ENCODE measurements at places on chromosomes 3 and 15.

- no peak for DNase-seq
Observed at GRCh38 chr3:175233957-175234940, 375.1 kb downstream of the NAALADL2 start.

- DNase-seq: peak; percentile 45
Observed at GRCh38 chr3:196440696-196441095, 8.5 kb upstream of the UBXN7 start.

DNA sequence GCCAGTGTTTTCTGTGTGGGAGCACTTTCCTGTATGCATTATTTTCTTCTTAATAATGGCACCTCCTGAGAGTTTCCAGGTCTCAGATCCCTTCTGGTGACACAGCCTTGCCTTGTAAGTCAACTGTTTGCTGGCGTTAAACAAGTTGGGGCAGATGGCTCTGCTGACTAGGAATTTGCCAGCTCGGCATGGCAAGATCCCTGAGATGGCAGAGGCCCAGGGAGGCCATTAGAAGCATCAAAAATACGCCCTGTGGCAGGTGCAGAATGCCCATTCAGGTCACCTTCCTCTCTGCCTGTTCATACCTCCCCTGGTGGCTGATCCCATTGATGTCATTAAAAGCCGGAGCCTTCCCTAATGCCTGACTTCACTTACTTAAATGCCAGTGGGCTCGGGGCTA lies 320.9 kb upstream of the CTDSPL start:
- no peak for DNase-seq

- peak; percentile 73 for DNase-seq
Observed at GRCh38 chr3:117540597-117540996, 831.0 kb downstream of the TUSC7 start.

- DNase-seq: peak; percentile 34
Observed at GRCh38 chr3:32414522-32415202, 23.0 kb downstream of the CMTM7 start.

DNA sequence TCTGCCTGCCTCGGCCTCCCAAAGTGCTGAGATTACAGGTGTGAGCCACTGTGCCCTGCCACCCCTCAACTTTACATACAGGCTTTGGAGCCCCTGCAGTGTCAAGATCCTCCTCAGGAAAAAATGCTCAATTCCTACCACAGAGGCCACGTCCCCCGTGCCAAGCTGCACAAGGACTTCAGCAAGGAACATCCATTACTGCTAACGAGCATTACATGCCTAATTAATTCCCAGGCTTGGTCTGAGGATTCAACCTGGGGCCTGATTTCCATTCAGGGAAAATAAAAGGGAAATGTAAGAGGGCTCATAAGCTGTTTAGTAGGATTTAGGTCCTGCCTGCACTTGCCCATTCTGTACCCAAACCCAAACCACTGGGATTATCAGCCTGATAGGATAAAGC lies 161.4 kb downstream of the RAB11A start:
- no peak for DNase-seq

DNA sequence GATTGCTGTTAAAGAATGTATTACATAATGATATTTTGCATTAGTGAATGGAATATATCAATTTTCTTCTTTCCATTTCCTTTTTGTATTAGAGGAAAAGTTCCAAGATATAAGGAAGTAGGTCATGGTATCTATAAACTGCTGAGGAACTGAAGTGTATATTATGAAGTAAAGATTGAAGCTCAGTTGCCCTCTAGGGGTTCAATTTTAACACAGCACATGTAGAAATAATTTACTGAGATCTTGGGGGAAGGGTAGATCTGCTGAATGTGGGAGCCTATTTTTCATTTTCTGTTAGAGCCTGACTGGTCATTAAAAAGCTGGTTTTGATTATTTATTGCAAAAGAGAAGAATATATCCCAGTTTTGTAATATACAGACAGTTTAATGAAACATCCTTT lies 45.2 kb downstream of the CMC1 start:
- DNase-seq: peak; percentile 36

DNA sequence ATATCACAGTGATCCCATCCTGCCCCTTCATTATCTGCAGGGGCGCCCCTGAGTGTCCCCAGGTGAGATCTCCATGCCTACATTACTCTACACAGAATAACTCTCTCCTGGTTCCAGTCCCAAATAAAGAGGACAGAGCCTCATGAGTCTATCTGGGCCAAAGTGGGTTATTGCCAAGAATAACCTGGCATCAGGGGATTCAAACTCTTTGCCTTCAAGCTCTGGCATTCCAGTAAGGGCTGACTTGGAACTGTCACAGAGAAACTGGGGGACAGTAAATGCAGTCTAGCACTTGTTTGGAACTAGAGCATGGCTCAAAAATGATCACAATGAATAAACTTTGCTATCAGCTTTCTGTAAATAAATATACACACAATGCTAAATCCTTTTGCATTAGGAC lies 30.3 kb downstream of the GJD2 start:
- DNase-seq: no peak

DNA sequence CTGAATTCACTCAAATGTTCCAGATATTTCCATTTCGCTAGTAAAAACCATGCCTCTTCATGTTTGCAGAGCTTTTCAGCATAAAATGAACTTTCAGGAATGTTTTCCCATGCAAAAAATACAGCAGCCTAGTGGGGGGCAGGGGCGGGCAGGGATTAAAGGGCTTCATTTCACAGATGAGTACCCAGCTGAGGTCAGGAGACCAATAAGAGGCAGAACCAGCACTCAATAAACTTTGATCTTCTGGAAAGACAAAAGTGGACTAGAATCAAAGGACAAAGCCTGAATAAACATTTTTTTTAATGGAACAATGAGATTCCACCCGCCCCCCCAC lies 8.0 kb downstream of the KLHL25 start:
- no peak for DNase-seq

DNA sequence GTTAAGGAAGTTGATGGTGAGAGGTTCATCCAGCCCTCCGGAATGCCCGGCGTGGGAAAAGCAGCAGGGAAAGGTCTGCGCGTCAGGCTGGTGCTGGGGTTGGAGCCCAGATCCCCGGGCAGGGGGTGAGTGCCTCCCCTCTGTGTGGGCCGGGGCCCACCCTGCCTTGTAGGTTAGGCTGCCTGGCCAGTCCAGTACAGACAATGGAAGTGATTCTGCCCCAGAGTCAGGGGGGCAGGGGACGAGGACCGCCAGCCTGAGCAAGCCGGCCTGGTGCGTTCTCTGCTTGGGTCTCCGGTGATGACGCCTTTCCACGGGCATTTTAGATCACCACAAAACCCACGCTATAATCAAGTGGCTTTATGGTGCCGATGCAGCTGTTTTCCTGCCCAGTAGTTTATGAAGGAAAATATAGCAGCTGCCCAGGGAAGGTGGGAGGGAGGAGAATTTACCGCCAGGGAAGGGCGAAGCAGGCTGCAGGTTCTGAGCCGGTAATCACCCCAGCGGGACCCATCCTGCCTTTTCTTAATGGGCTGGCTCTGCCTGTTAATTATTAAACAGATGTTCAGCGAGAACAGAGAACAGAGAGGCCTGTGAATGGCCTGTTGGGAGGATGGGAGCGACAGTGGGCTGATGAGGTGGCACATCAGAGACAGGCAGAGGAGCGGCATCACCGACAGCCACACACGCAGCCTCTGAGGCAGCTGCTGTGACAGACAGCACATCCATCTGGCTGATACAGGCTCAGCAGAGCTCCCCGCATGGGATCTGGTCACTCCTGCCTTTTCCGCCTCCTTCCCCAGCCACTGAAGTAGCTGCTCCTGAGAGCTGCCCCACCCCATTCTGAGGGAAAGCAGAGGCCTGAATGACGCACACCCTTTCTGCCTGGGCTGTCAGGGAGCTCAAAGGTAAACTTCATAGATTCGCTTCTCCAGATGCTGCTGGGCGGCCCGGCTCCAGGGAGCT lies 35.2 kb downstream of the BDH1 start:
- DNase-seq: peak; percentile 62

DNA sequence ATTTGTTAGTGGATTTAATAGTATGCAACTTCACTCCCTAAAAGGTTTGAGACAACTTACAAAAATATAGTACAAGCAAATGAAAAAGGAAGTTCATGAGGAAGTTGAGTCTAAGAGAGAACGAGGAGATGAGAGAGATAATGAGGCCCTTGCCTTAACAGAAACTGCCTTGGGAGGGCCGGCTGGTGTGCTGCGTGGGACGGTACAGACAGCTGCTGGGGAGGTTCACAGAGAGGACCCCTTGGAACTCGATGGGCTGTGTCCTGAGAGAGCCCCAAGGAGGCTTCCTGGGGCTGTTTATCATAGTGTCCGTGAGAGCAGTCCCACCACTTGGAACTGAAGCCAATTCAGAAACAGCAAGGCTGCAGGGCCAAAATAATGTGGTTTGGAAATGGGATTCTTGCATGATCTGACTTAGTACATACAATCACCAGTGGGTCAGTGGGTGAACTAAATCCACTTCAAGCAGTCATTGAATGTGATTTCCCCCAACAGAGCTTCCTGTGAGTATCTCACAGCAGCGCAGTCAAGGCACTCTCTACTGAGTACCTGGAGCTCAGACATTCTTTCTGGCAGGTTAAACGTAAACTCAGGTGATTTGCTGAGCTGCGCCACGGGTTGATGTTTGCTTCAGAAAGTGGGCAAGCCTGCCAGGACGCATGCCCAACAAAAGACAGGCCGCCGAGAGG lies 90.8 kb downstream of the CRTC3 start:
- DNase-seq: no peak

DNA sequence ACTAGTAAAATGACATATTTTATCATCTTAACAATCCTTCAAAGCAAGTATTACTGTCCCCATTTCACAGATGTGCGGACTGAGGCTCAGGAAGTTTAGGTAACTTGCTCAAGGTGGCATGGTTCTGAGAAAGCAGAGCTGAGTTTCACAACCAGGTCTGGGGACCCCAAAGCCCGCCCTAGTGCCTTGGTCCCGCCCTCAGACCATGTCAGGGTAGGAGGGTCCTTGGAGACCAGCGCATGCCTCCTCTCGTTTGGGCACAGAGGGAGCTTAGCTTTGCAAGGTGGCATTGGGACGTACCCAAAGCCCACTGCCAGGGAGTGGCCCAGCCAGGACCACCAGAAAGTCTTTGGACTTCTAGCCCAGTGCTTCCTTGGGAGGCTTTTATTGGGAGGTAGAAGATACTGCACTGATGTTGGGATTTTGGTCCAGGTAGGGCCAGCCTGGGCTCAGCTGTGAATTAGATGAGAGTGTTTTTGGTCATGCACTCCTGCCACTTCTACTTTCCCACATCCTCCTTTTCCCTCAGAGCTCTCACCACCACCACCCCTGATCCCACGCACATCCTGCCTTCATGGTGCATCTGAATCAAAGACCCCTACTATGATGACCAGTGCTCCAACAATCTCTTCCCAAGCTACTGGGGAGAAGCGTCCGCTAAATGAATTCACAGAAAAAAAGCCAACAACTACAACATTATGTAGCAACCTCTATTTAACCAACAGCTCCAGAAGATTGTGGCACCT lies 307.9 kb downstream of the TLE3 start:
- no peak for DNase-seq

GRCh38 chr15:92130906-92131305 lies 262.8 kb upstream of the ST8SIA2 start:
- peak; percentile 5 for DNase-seq

- no peak for DNase-seq
Observed at GRCh38 chr3:23051240-23052140, 151.6 kb upstream of the UBE2E2 start.

GRCh38 chr15:53565721-53566120 lies 193.7 kb downstream of the WDR72 start:
- no peak for DNase-seq

DNA sequence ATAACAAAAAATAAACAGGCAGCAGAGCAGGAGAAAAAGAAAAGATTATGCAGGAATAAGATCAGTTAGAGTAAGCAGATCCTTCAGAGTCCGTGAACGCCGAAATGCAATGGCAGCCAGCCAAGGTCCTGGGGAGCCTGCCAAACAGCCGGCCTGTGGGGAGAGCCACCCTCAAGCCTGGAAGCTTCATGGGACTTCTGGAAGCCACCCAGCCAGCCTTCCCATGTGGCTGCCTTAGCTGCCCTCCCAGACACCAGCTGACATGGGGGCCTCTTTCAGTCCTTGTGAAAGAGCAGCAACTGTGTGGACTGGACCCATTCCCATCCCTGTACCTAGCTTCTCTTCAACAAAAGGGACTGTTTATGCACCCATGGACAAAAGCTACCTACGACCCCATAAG lies 64.9 kb upstream of the RAD18 start:
- DNase-seq: peak; percentile 74

DNA sequence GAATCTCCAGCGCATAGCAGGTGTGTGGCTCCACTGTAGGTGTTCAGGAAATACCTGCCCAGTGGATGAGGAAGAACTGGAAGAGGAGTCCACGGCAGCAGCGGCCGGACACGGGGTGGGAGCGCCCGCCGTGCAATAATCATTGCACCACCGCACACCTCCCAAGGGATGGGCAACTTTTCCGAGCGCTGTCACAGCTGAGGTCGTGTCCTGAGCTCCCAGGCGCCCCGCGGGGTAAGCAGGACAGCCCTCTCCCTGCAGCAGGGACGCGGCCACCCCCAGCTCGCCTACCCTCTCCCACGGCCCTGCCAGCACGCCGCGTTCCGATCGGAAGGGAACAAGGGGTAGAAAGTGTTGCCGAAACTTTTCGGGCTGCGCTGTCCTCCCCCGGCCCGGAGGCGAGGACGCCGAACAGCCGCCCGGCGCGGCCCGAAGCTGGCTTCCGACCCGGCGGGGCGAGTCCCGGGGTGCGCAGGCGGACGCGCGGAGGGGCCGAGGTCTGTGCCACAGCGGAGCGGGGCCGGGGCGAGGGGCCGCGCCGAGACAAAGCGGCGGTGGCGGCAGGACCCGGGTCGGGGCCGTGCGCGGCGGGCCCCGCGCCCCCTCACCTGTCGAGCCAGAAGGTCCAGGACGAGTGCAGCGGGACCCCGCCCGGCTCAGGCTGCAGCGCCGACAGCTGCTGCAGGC lies 475 bp downstream of the EIF4E3 start:
- DNase-seq: no peak

- DNase-seq: no peak
Observed at GRCh38 chr15:58703610-58704009, 45.9 kb downstream of the ADAM10 start.

GRCh38 chr15:70715840-70716485 lies 47.4 kb downstream of the UACA start:
- DNase-seq: no peak

- no peak for DNase-seq
Observed at GRCh38 chr3:126205717-126206655, 25.6 kb upstream of the ALDH1L1 start.

DNA sequence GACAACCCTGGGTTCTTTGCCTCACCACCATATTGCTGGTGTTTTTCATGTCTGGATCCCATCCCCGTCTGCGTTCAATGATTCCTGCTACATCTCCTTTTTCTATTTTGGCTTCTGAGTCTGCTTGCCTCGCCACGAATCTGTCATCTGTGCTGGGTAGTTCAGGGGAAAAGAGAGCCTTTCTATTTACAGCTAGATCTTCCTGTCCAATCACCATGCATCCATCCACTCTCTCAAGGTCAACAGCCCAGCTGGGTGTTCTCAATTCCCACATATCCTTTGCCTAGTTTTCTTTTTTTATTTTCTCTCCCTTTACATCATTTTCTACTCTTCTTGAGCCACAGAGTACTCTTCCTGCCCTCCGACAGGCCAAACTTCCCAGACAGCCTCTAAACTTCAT lies 104.8 kb upstream of the RAD18 start:
- no peak for DNase-seq
